ENCODE measurements at places on chromosomes 4 and X.

DNA sequence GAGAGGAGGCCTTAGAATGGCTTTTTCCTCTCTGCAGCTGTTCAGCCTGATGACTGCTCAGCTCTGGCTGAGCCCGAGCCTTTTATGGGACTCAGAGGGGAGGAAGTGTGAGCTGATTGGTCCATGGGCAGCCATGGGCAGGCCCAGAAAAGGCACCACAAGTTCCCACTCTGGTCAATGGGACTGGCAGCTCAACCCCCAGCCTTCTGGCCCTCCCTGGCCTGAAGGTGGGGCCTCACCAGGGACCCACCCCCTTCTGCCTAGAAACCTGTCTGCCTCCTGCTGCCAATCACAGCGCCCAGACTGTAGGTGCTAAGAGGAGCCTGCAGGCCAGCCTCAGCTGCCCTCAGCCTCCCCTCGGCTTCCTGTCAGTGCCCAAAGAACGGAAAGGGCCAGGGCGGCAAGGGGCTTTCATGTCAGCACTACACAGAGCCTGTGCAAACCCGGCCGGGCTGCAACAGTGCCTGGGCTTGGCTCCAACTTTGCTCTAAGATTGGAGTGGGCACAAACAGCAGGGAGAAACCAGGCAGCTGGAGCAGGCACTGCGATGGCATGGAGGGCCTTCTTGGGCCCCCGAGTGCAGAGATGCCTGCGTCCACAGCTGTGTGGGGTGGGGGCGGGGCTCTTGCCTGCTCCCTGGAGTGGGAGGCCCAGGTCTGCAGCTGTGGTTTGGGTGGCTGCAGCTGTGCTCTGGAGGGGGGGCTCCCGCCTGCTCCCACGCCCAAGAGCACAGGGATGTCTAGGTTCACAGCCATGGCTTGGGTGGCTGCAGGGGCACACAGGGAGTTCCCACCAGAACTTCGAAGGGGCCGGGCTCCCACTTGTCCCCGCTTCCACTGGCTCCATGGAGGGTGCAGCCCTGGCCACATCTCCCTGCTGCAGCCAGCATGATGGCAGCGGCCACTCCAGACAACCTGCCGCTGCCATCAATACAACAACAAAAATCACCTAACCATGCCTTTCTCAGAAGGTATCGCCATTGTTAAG is 92.6 kb downstream of the NXF2 start:
- no peak overlapping the region for H3K4me3 ChIP-seq
- peaks cover 13% of the 10 kb centered on the region for H3K27me3 ChIP-seq
- H3K4me1 ChIP-seq = no peaks in the 10 kb centered on the region
- no peak for DNase-seq
- no peak overlapping the region for H3K27ac ChIP-seq
- no peaks in the 10 kb centered on the region for H3K36me3 ChIP-seq

GRCh38 chr4:1842993-1843448 is 12.9 kb downstream of the LETM1 start:
- peaks cover 10% of the 10 kb centered on the region for H3K36me3 ChIP-seq
- H3K27me3 ChIP-seq = no peaks in the 10 kb centered on the region
- no peaks in the 10 kb centered on the region for H3K4me1 ChIP-seq

- no peaks in the 10 kb centered on the region for H3K36me3 ChIP-seq
- DNase-seq = no peak
- H3K4me3 ChIP-seq = no peak overlapping the region
- no peak overlapping the region for H3K27ac ChIP-seq
- H3K27me3 ChIP-seq = no peaks in the 10 kb centered on the region
These were observed 167.5 kb upstream of the SLC7A11 start for GRCh38 chr4:138409670-138410069.

DNA sequence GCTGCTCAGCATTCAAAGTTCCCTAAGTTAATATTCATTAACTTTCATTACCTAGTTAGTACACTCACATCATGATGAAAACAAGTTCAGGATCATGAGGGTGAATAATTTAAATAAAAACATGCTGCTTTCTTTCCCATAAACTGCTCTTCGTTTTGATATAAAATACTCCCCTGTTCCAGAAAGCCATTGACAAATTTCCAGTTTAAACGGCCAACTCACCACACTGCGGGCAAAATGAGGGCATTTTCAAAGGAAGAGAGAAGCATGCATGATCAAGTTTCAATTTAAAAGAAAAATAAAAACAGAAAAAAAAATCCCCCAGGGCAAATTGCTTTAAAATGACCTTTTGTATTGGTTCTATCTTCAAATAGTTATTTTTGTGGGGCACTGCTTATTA is 69.6 kb downstream of the EPHA5 start:
- no peaks in the 10 kb centered on the region for H3K36me3 ChIP-seq
- H3K27ac ChIP-seq = no peak overlapping the region
- DNase-seq = no peak
- H3K4me1 ChIP-seq = peaks cover 7% of the 10 kb centered on the region

- H3K27me3 ChIP-seq = no peaks in the 10 kb centered on the region
- no peak for DNase-seq
- no peak overlapping the region for H3K27ac ChIP-seq
- no peak overlapping the region for H3K4me3 ChIP-seq
These were observed 568.2 kb downstream of the CCSER1 start for GRCh38 chr4:90695411-90695810.

- H3K4me3 ChIP-seq = no peak overlapping the region
- no peak overlapping the region for H3K27ac ChIP-seq
- peaks cover 7% of the 10 kb centered on the region for H3K4me1 ChIP-seq
- no peak for DNase-seq
- H3K36me3 ChIP-seq = peaks cover 3% of the 10 kb centered on the region
These were observed 426.1 kb downstream of the MID1IP1 start for GRCh38 chrX:39227371-39227770.

DNA sequence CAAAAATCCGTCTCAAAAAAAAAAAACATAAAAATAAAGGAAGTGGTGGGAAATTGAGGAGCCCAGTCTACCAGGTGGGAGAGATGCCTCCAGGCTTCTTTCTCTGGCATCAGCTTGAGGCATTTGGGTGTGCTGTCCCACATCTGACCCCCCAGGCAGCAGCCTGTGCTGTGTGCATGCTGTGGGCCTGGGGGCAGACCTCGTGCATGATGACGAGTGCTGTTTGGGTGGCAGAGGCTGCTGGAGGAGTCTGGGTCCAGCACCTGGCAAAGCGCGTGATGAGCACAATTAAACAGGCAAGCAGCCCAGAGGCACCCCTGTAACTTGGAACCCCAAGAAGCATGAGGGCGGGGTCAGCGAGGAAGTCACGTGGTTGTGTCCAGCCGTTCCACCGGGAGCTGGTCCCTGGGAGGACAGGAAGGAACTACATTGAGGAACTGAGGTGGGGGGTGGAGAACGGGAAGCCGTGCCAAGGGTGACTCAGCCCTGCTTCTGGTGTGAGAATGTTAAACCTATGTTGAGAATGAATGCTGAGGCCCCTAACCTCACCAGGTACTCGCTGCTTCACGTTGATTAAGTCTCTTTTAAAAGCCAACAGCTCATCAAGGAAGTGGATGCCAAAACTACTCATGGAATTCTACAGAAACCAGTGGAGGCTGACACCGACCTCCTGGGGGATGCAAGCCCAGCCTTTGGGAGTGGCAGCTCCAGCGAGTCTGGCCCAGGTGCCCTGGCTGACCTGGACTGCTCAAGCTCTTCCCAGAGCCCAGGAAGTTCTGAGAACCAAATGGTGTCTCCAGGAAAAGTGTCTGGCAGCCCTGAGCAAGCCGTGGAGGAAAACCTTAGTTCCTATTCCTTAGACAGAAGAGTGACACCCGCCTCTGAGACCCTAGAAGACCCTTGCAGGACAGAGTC is 6.1 kb downstream of the TACC3 start:
- H3K4me1 ChIP-seq = peaks cover 21% of the 10 kb centered on the region
- H3K4me3 ChIP-seq = no peak overlapping the region
- no peak overlapping the region for H3K27ac ChIP-seq
- peaks cover 15% of the 10 kb centered on the region for H3K36me3 ChIP-seq

DNA sequence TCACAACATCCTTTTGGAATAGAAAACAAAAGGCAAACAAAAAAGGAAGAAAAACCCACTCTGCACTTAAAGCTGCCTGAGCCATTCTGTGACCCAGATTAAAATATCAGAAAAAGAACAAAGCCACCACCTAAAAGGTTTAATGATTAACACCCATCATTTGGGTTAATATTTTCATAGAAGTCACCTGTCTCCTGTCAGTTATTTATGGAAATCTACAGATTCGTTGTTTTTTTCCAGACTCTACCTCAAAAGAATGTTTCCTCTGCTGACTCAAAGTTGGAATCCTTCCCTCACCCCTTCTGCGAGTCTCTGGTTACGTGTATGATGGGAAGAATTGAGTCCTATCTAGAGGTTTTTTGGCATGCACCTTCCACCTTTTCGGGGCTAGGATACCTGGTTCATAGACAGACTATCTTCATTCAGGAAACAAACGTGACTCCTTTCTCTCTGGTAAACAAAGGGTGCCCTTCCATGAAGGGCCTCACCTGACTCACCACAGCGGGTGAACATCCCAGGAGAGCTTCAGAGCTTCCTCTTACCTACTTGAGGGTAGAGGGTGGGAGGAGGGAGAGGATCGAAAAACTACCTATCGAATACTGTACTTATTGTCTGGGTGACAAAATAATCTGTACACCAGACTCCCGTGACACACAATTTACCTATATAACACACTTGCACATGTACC is 19.6 kb upstream of the CA5B start:
- H3K27ac ChIP-seq = no peak overlapping the region
- no peak for DNase-seq
- H3K4me1 ChIP-seq = no peaks in the 10 kb centered on the region

DNA sequence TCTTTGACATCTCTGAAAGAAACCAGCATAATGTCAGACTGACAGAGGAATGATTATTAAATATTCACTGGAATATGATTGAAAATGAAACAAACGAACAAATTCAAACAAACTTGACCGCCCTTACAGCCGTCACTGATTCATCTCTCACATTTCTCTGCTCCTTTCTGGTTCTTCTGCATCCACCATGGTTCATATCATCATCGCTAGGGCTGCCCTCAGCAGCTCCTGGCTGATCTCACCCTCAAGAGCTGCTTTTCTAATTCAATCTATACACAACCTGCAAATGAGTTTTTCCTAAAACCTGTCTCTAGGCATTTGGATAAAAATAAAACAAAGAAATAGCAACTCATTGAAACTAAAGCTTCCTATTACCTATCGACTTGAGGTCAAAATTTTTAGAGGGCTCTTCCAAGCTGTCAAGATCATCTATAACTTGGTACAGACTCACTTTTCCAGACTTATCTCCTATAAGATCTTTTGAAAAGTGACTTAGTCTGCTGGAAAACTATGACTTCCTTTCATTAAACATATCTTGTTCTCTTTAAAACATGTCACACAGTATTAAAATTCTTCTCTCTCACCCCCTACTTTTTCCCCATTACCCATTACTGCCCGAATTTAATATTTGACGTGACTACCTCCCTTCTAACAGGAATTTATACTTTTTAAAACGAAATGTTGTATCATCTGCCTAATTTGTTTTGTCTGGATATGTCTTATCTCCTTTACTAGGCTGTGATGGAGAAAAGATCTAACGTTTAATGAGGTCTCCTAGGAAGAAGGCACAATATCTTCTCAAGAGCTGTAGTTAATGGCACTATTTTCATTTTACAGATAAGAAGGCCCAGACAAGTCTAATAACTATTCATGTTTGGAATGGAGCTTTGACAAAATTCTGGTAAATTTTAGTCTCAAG is 71.0 kb upstream of the UNC5C start:
- no peak overlapping the region for H3K4me3 ChIP-seq
- H3K27me3 ChIP-seq = no peaks in the 10 kb centered on the region
- no peak for DNase-seq
- H3K4me1 ChIP-seq = no peaks in the 10 kb centered on the region
- no peak overlapping the region for H3K27ac ChIP-seq
- H3K36me3 ChIP-seq = no peaks in the 10 kb centered on the region

DNA sequence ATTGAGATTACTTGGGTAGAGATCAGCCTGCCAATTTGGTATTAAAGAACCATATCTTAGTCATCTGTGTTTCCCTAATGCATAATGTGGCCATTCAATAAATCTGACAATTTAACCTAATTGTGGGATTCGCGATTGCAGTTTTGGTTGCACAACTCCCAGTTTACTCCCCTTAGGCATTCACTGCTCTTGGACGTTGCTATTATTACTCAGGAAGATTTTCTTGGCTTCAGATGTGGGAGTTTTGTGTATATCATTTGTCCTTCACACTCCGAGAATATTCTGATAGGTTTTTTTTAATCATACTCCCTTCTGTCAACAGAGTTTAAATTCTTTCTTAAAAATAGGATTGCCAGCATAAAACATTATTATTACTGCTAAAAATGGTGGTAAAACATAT is 22.0 kb upstream of the TRPC3 start:
- no peak for DNase-seq
- no peaks in the 10 kb centered on the region for H3K36me3 ChIP-seq
- peaks cover 6% of the 10 kb centered on the region for H3K27me3 ChIP-seq
- H3K27ac ChIP-seq = no peak overlapping the region

DNA sequence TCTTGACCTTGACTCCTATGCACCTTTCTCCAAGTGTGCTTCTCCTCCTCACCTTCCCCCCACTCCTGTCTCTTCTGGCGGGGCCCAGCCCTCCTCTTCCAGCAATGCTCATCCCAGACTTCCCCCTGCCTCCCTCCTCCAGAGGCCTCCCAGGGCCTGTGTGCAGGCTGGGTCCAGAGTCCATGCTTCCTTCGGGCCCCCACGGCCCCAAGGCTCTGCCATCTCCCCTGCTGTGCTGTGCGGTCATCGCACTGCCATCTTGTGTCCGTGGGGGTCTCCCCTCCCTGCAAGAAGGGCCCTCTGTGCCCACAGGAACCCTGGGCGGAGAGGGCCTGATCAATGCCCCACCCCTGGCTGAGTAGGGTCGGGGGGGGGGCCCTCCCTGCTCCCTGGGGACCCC is 27.3 kb downstream of the ATP2B3 start:
- DNase-seq = no peak
- H3K36me3 ChIP-seq = no peaks in the 10 kb centered on the region
- H3K27me3 ChIP-seq = no peaks in the 10 kb centered on the region
- H3K4me3 ChIP-seq = no peak overlapping the region
- H3K4me1 ChIP-seq = no peaks in the 10 kb centered on the region
- H3K27ac ChIP-seq = no peak overlapping the region

DNA sequence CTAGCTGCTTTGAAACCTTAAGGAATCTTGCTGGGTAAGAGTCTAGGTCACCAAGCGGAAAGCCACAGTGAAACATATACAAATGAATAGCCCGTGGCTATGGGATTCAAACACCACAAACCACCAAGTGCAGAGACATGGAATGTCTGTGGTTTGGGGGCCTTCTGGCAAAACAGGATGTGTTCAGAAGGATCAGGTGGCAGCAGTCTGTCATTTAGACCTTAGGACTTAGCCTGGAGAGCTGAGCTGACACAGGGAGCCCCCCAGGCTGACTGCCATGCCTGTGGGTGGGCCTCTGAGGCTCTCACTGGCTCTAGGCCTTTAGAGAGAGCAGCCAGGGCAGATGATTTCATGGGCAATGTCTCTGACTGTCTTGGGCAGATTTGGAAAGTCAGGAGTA is 225.6 kb downstream of the FBXW7 start:
- no peak overlapping the region for H3K27ac ChIP-seq
- no peaks in the 10 kb centered on the region for H3K36me3 ChIP-seq
- H3K4me1 ChIP-seq = no peaks in the 10 kb centered on the region
- no peak for DNase-seq
- no peak overlapping the region for H3K4me3 ChIP-seq

Measured in neural crest cell (in vitro differentiated cells).